Activated CD4-positive, alpha-beta memory T cell treated with anti-CD3 and anti-CD28 coated beads, Interleukin-2, amount 10 ng/mL, durations not matched to agents 7 days and 5 days (primary cell): ENCODE measurements at places on chromosomes 2 and 18. TPM values are rescaled to one million over a fixed set of nuclear protein-coding genes. Genes with fewer than 3 reads are reported as not detected.

Gene RNF125
- 43.8 TPM for total RNA-seq

Gene FAM237A
- total RNA-seq: not detected

DNA sequence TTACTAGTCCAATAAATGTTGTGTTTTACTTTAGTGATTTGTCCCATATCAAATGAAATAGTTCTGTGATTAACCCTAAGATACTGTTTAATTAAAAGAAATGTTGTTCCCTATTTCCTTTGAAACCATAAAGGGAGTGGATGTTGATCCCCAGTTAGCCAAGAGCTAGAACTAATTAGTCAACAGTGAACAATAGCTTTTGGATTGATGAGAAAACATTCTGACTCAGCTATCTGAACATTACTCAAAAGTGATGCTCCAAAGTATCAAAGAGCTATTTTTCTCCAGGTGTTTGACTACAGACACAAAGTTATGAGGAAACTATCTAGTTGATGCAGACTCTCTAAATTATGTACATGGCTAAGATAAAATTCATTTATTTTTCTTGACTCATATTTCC is 7.3 kb upstream of the FEZ2 start:
- no peak for DNase-seq

GRCh38 chr2:164621764-164622105 is 453 bp upstream of the GRB14 start:
- no peak for DNase-seq

DNA sequence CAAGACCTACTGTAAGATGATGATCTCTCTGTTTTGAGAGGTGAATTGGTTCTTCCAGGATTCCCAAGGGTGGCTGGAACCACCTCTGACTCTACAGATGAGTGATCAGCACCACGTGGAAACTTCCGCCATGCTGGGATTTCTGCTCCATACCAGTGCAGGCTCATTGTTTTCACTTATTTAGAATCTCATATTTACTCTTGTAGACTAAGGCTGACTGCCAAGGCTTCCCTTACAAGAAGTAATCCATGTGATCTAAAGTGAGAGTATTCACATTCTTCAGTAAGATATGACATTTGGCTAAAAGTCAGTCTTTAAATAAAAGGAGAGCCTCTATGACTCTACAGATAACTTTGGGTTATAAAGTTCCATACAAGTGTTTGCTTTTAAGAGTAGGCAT is 322.9 kb upstream of the RAB12 start:
- DNase-seq: no peak

Gene SERPINB4
- not detected for total RNA-seq

GRCh38 chr2:148674063-148675020 is 29.8 kb downstream of the EPC2 start:
- peak; percentile 32 for DNase-seq

DNA sequence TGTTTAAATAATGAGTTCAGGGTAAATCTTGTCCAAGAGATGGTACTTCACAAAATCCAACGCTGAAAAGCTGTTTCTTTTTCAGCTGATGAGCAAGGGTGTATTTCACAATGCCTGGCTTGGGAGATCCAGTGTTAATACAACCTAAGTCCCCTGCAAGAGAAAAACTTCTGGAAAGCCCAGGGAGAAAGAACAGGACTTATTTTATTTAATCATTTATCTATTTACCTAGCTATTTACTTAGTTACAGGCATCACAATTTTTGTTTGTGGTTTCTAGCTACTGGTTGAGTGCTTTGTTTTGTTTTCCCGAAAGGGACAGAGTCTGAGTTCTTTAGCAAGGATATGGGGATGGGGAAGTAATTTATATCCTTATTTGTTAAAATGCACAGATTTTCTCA is 598.2 kb upstream of the SYT4 start:
- no peak for DNase-seq

Gene DSG1
- total RNA-seq: not detected

Gene TUBB8B
- not detected for total RNA-seq

Gene CXCR1
- total RNA-seq: 2.7 TPM

Gene CCDC141
- 2.6 TPM for total RNA-seq

DNA sequence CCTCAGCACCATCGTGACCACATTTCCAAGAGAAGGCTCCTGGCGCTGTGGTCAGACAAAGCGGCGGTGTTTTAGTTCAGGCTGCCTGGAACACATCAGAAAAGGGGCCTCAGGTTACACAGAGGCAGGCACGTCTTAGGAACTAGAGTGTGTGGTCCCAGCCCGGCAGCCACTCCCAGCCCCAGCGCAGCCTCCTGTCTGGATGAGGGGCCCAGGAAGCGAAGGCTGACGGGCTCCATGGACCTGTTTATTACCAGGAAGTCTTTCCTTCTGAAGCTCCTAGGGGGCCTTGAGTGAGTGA is 10.0 kb upstream of the GPR55 start:
- no peak for DNase-seq

Gene MYOM1
- 2.4 TPM for total RNA-seq

Gene DPY30
- total RNA-seq: 74.2 TPM

GRCh38 chr2:201258666-201259615 is 1.4 kb upstream of the CASP8 start:
- no peak for DNase-seq

Gene LYPD6
- total RNA-seq: not detected

- DNase-seq: no peak
Measured at GRCh38 chr18:68441241-68441640, 273.7 kb downstream of the TMX3 start.

GRCh38 chr2:182164686-182165085 is 179.0 kb downstream of the PPP1R1C start:
- no peak for DNase-seq

DNA sequence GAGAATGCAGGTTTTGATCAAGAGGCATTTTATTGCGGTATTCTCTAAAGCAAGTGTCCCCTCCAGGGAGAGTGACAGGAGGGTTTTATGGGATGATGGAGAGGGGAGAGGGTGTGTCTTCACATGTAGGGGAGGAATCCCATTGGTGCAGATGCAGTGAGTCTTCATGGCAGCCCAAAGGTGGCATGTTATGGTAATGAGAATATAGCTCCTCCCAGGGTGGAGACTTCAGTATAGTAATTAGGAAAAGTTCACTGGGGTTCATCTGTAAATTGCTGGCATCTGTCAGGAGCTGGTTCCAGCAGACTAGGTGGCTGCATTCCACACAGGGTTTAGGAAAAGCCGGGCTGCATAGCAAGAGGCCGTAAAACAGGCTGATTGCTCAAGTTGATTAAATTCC is 230.7 kb upstream of the CCDC68 start:
- DNase-seq: no peak

DNA sequence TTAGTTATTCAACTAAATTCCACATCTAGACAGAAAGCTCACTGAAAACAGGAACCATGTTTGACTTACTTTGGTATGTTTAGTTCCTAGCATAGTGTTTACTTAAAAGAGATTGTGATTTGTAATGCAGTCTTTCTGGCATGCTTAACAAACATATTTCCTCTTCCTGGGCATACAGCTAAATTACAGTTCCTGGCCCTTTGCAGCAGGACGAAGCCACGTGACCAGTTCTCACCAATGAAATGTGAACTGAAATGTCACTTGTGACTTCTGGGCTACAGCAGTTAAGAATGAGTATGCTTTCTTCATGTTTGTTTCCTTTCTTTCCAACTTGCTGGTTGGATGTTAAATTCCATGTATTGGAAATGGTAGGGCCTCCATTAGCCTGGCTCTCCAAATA is 330.5 kb downstream of the FIGN start:
- DNase-seq: no peak

Gene SLC19A3
- total RNA-seq: not detected

- no peak for DNase-seq
Measured at GRCh38 chr2:240225660-240226475, 85.4 kb upstream of the OTOS start.

GRCh38 chr18:49681387-49681786 is 119.5 kb downstream of the LIPG start:
- no peak for DNase-seq

DNA sequence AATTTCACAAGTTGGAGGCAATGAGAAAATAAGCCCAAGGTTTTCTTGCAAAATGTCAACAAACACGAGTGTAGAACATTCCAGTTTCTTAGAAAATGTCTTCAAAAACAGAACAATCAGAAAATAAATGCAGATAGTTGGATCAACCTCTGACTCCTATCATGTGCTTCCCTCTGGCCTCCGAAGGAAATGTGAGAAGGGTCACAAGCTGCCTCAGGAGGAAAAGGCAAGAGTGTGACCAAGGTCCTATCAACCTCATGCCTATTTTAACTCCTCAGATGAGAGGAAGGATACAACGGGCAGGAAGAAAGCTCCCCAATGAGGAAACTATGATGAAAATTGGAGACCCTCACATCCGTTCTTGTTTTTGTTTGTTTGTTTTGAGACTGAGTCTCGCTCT is 7.9 kb downstream of the SCYGR5 start:
- no peak for DNase-seq

DNA sequence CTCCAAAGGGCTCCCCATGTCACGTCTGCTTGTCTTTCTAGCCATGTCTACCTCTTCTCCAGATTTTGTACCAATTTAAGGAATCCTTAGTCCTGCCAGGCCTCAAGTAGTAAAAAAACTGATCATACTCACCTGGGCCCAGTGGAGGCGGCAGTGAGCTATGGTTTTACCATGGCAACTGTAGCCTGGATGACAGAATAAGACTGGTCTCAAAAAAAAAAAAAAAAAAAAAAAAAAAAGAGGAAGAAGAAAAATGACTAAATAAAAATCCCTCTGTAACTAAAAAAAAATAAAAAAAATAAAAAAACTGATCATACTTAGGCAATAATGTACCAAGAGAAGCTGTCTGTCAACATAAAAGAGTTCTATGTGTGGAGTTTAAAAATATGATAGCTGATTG is 221.6 kb downstream of the NR4A2 start:
- DNase-seq: no peak

- no peak for DNase-seq
Measured at GRCh38 chr2:210269148-210269547, 43.9 kb upstream of the ACADL start.

- peak; percentile 93 for DNase-seq
Measured at GRCh38 chr2:27356382-27357181, at the start of gene GTF3C2. Gene GTF3C2 (minus strand): TSS chr2:27356764. CDS start chr2:27343554, 13,210 bp downstream.

Gene OSR1
- total RNA-seq: not detected

- no peak for DNase-seq
Measured at GRCh38 chr2:226772389-226773179, 27.0 kb downstream of the IRS1 start.

- DNase-seq: no peak
Measured at GRCh38 chr2:175282886-175283285, 101.4 kb upstream of the ATP5MC3 start.

DNA sequence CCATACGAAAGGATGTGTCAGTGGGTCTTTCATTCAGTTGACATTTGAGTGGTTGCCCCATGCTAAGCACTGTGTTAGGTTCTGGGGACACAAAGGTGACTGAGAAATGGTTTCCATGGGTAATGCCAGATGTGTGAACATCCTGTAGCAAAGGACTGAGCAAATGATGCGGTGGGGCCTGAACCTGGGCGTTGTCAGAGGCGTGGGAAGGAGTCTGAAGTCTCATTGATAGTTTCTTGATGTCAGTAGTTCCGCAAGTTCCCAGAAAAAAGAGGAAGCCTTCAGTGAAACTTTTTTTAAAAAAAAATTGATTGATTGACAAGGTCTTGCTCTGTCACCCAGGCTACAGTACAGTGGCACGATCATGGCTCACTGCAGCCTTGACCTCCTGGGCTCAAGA is 56.9 kb downstream of the LIMS1 start:
- no peak for DNase-seq

DNA sequence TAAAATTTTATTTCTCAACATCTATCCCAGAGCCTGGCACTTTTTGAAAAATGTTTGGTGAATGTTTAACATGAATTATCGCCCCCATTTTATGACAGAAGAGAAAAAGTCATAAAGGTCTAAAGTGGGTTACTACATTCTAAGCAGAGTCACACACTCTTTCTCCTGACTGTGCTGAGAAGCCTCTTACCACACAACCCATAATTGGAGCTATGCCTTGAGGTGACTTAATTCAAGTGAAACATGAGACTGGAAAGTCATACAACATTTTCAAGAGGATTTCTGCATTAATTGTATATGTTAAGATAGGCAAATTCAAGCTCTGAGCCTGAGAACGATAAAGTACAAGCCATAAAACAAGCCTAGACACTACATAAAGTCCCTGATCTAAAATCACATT is 3.1 kb upstream of the DSEL start:
- no peak for DNase-seq

GRCh38 chr18:58235001-58235436 is 191.0 kb downstream of the NEDD4L start:
- no peak for DNase-seq

Gene POTEC
- total RNA-seq: not detected

DNA sequence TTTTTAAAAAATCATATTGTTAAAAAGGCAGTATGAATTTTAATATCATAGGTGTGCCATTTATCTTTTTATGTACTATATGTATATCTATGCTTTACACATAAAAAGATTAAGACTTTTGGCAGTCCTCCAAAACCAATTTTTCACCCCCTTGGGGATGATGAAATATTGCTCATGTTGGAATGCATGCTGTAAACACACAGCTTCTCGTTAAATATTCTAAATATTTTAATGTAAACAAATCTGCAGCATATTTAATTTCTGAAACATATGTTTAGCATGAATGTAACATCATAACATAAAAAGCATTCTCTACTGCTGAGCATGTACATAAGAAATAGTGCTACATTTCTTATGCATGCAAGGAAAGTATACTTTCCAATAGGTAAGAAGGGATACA is 484.3 kb upstream of the LRATD1 start:
- no peak for DNase-seq

Gene REG3A
- not detected for total RNA-seq

DNA sequence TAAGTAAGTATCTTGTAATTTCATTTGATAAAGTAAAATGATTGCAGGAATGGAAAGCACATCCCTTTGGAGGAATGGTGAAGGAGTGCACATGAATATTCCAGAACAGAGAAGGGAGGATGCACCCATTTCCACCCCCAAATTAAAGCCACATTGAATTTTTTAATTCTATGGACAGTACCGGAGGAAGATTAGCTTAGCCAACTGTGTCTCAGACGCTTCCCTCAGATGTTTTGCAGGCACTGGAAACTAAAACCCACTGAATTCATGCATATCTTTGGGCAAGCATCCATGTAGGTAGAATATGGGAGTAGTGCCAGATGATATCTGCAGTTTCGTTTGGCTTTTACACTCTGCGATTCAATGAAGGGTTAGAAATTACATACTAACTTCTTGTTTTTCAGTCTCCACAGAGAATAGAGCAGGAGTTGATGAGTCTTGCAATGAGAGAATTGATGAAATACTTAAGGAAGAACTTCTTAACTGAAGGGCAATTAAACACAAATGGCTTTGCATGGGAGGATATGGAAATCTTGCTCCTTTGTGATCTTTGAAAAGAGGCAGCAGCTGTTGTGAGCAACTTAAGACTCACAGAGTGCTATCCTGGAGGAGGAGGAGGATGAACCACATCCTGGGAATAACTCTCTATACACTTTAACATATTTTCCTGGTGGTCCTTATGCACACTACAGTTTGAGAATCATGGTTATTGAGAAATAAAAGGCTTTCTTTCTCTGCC is 71.7 kb upstream of the MYO3B start:
- no peak for DNase-seq
